ENCODE measurements at places on chromosomes 7 and 10.

- DNase-seq = no peak
Observed at GRCh38 chr7:51471210-51471980, 154.8 kb upstream of the COBL start.

DNA sequence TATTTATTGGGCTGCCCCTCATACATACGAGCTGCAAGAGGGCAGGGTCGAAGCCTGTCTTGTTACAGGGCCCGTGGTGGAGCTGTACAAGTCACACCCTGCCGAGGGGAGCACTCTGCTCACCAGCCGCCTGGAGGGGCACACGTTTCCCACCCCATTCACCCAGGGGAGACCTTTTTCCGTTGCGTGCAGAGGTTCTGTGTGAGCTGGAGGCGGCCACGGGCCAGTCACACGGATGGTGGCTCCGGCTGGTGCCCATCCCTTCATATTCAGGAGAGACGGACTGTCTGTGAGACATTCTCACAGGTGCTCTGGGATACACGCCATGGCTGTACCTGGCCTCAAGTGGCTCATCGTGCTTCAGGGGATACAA is 47.9 kb upstream of the FAM20C start:
- no peak for DNase-seq

GRCh38 chr7:157402388-157402703 is 65.5 kb downstream of the DNAJB6 start:
- no peak for DNase-seq

DNA sequence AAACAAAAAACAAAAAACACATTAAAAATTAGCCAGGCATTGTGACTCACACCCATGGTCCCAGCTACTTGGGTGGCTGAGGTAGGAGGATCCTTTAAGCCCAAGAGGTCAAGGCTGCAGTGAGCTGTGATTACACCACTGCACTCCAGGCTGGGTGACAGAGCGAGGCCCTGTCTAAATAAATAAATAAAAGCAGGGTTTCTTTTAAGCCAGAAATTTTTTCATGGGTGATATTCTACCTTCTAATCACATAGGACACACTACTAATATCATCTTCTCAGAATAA is 14.2 kb upstream of the SVIL start:
- DNase-seq = no peak

DNA sequence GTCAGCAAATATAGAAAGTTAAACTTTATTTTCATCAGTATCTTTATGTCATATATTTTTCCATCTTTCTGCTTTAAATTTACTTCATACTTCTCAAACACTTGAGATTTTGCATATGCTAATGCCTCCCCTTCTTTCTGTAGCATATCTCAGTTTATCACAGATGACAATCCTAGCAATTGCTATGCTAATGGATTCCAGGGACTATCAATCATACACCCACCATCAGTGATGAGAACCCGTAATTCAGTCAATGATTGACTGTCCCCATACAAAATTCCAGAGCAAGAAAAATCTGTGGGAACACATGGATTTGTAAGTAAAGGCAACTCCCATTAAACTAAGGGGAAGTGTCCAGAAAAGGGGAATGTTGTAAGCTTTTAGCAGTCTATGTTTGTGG is 432.4 kb upstream of the SEMA3D start:
- DNase-seq = no peak

DNA sequence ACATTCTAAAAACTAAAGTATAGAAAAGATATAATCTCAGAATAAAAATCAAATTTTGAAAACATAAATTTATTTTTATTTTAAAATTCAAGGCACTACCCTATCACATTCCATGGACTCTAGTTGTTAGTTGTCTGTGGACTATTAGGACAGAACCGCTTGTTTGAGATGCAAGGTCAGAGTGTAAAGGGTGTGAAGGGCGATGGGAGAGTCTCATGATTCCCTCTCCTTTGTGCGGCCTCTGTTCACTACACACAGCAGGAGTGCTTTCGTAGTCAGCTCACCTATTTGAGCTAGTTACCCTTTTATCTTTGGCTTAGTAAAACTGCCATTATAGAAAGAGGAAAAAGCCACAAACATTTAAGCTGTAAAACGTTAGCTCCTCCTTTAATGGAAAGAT is 189.8 kb upstream of the TEX47 start:
- no peak for DNase-seq

DNA sequence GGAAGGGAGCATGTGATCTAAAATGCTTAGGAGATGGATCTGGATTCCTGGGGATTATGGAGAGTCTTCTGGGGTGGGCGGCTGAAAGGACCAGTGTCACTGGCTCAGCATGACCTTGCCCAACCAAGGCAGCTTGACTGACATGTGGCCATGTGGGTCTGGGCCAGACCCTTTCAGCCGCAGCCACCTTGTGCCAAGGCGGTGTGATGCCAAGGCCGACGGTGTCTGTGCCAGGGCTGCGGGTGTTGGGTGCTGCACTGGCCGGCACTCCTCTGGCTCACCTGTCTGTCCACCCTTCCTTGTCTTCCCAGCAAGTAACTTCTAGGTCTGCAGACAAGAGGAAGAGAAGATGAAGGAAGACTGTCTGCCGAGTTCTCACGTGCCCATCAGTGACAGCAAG is 8.8 kb downstream of the DEPP1 start:
- DNase-seq = no peak

GRCh38 chr7:22732556-22733126 is 5.6 kb downstream of the IL6 start:
- DNase-seq = no peak

DNA sequence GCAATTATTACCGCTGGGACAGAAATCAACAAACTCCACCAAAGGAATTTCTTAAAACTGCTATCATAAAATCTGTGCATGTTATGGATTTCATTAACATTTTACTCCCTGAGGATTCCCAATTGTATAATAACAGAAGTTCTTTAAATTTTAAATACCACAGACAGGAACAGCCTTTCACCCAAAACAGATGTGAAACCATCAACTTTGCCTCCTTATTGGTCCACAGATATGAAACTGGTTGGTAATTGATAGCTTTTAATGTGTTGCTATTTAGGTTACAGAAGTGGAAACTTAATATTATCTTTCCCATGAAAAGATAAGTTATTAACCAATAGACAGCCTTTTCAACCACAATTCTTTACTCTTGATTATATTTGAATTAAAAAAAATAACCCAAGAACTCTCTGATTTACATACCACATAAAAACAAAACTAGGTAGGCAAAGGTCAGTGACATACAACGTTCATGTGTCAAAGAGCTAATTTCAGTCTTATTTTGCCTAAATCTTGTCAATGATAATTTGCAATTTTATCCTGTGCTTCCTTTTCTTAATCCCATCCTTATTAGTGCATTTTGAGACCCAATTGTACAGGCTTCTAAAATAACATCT is 90.0 kb downstream of the NRP1 start:
- no peak for DNase-seq

DNA sequence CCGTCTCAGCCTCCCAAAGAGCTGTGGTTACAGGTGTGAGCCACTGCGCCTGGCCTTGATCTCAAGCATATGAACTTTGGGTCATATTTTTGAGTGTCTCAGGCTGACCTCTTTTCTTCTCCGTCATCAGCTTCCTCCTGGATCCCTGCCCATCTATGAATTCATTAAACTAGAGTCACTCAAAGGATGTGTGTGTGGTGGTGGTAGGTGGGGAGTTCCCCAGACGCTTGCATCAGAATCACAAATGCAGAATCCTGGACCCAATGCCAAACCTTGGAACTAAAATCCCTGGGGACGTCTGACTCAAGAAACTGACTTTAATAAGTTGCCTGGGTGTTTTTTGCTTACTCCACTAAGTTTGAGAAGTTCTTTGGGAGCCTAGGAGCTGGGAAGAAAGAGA is 6.7 kb upstream of the CREB5 start:
- no peak for DNase-seq

DNA sequence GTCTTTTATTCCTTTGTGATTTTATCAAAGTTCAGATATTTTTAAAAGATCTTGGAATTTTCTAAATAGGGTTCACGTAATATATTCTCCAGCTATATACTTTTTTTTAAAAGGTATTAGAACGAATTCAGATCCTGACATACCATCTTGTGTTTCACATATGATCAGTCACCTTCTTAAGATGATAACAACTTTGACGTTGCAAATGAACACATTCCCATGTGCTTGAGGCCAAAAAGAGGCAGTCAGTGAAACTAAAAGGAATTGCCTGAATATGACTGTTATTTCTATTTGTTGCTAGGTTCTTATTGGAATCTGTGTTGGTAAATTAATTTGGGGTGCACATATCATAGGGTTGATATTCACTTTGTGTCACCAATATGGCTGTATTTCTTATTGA is 310.1 kb downstream of the MDFIC start:
- DNase-seq = no peak

DNA sequence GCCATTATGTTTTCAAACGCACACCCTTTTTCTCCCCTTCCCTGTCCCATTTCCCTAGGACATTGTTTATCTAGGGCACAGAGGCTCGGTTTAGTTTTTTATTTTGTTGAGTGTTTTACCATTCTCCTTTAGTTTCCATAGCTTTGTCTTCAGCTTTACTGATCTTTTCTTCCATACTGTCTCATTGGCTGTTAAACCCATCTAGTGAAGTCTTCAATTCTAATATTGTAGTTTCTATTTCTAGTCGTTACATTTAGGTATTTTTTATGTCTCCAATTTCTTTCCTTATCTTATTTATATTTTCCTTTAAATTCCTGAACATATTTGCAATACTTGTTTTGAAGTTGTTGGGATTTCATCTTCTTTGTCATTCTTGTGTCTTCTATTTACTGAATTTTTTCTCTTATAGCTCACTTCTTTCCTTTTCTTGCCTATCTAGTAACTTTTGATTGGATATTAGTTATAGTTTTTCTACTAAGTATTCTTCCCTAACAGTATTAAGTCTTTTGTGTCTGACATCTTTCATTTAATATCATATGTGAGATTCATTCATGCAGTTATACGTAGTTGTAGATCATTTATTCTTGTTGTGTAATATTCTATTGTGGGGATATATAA is 41.0 kb upstream of the SH2D4B start:
- no peak for DNase-seq

GRCh38 chr7:111833466-111833865 is 271.2 kb upstream of the IMMP2L start:
- DNase-seq = no peak

- DNase-seq = no peak
Observed at GRCh38 chr10:71805776-71806703, 32.7 kb upstream of the VSIR start.

DNA sequence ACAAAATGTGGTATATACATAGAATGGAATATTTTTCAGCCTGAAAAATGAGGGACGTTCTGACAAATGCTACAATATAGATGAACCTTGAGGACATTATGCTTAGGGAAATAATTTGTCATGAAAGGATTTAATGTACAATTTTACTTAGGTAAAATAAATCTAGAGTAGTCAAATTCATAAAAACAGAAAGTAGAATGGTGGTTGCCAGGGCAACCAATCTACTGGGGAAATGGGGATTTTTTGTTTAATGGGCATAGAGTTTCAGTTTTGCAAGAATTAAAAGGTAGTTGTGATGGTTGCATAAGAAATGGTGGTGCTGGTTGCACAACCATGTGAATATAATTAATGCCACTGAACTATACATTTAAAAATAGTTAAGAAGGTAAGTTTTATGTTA is 296.0 kb upstream of the SP4 start:
- DNase-seq = no peak

DNA sequence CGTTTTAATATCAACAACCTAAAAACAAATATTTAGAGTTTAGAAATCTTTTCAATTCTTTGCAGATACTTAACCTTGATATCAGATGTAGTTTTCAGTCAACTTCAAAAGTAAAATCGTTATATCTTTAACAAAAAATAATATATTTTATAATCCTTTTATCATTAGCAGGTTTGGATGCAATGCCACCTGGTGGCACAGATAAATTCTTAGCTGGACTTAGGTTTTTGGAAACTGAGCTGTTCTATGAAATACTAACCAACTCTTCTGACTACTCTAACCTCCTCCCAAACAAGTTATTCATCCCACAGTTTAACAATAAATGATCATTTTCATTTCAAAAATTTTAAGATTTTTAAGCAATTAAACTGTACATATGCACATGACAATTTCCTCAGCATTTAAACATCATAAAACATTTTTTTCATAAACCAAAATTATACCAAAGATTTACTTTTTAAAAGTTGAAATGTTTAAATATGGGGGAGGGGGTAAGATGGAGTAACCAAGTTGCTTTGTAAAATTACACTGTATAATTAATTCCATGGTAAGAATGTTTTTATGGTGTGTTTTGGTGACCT is 56.9 kb downstream of the HIBADH start:
- no peak for DNase-seq

- no peak for DNase-seq
Observed at GRCh38 chr7:141702892-141703291, 926 bp upstream of the DENND11 start.

DNA sequence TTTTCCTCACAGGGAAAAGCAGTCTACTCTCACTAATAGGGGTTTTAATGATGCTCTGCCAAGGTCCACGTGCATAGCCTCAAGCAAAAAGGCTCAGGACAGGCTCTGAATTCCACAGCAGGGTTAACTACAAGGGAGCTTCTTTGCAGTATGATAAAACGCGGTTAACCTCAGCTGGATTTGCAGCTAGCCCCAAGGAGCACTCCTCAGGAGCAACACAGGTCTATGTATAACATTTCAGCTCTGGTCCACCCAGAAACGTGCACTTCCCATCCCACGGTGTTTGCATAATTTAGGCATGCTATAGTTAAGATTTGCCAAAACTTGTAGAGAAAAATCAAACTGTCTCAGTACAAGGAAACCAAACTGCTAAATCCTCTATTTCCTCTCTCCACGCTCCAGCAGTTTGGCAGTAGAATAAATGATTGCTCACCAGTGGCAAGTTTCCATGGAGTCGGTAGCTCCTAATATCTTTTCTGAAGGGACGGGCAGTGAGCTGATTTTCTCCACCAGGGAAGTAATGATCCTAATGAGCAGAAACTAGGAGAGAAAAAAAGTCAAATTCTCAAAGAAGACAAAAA is 13.1 kb upstream of the ASB4 start:
- DNase-seq = no peak

DNA sequence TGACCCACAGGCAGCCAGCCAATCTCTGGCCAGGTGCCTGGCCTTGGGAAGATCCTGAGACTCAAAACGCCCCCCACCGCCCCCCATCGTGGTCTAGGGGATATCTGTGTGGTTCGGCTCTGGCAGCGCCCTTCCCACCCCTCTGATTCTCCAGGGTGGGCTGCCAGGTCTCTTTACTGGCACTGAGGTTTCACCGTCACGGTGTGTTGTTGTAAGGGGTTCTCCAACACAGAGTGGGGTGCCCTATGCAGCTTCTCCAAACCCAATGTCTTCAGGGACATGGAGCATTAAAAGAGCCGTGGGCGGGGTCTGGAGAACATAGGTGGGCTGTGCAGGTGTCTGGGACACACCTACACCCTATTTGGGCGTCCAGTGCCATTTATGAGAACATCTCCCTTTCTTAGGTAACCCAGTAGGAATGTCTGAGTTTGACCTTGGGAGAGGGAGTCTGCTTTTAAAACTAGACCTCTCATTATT is 1.5 kb downstream of the MAFK start:
- DNase-seq = no peak

- DNase-seq = no peak
Observed at GRCh38 chr10:130244928-130245495, 108.8 kb downstream of the GLRX3 start.

DNA sequence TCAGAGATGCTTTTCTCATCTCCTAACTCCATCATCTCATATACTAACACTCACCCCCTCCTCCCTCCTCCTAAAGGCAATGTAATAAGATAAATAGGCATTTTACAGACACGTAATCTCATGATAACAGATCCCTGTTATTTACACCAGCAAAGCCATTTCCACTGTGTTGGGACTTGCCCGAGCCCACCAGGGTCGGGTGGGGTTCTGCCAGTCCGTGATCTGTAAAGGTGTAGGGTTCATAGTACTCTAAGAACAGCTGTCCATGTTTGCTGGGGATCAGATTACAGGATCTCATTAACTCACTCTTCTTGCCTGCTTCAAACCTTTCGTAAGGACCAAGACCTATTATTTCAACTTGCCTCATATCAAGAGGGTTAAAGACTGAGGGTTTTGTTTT is 172.4 kb downstream of the FZD1 start:
- no peak for DNase-seq

Measured in HS-27A (cell line).